NCI-H774 (cell line): ENCODE measurements at places on chromosomes 4 and X.

GRCh38 chr4:68416591-68416990 lies 30.7 kb upstream of the TMPRSS11E start:
- no peak for DNase-seq

- DNase-seq, result no peak
Observed at GRCh38 chr4:118036336-118036735, 2.0 kb downstream of the NDST3 start.

DNA sequence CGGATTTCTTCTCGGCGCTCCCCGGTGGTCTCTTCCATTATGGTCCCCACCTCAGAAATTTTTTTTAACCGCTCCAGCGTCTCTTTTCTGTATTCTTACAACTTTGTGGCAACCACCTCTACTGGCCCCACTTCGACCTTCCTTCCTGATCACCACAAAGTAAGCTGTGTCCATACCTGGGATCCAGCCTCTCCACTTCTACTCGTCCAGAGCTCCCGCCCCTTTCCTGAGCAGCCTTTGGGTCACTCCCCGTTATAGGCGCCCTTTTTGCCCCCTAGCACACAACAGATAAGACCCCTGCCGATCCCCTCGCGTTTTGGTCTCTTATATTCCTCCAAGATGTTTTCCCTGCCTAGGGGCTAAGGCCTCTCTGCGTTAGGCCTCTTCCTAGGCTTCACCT lies 557 bp downstream of the PIGG start:
- no peak for DNase-seq

GRCh38 chr4:114547340-114548134 lies 51.1 kb upstream of the UGT8 start:
- DNase-seq, result no peak

GRCh38 chr4:6162885-6163284 lies 37.5 kb downstream of the JAKMIP1 start:
- no peak for DNase-seq

DNA sequence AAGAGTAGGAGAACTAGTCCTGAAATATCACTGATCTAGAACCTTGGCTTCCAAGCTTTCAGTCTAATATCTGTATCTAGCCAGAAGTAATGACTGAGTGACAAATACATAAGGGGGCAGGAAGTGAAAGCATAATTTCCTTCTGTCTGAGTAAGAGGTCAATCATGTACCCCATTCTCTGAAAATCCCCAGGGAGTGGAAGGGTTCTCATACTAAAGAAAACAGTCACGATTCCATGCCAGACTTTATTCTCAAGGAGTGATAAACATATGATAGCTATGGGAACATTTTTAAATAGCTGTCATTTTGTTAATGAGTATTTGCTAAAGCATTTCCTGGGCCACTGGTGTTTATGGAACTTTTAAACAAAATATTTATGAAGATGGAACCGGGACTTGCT lies 308.5 kb downstream of the ARHGAP24 start:
- DNase-seq, result no peak
